Activated CD4-positive, alpha-beta T cell treated with anti-CD3 and anti-CD28 coated beads for 36 hours (primary cell): ENCODE measurements at places on chromosomes 16 and 17. TPM values are rescaled to one million over a fixed set of nuclear protein-coding genes. Genes with fewer than 3 reads are reported as not detected.

DNA sequence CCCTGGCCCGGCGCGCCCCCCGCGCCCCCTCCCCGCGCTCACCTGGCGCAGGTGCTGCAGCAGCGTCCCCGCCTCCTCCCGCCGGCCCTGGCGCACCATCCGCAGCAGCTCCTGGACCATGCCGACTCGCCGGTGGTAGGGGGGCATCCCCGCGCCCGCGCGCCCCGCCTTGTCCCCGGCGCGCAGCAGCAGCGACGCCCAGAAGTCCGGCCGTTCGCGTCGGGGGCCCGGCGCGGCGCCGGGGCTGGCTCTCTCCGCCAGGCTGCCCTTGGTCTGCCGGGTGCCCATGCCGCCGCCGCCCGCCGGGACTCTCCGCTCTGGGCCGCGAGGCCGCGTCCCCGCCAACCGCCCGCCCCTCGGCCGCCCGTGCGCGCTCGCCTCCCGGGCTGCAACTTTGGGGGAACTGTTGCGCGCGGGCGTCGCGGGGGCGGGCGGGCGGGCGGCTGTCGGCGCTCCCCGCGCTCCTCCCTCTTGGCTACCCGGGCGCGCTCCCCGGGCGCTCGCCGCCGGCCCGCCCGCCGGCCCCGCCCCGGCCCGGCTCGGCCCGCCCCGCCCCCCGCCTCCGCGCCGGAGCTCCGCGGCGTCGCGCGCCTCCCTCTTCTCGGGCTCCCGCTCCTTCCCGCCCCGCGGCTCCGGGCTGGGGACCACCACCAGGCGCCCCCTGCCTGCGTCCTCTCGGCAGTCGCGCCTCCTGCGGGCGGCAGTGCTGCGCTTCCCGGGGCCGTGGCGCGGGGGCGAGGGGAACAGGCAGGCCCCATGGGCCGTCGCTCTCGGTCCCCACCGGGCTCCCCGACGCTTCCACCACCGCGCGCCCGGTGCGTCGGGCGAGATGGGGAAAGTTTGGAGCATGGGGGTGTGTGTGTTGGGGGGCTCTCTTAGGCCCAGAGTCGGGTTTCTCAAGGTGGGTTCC is at the start of gene LRRC75A:
Gene LRRC75A, minus strand, starts transcription at position 491 of the 910 bp plus-strand sequence. Its CDS starts 203 bp downstream, at position 288.
- H3K27ac ChIP-seq, result no peak within 1 kb of the TSS
- H3K4me3 ChIP-seq, result peak within 1 kb of the TSS; percentile 66
- peaks cover 5% of the 10 kb centered on the region for H3K4me1 ChIP-seq
- peaks cover 9% of the 10 kb centered on the region for H3K27me3 ChIP-seq

Gene C17orf113
- total RNA-seq, result 0.32 TPM

DNA sequence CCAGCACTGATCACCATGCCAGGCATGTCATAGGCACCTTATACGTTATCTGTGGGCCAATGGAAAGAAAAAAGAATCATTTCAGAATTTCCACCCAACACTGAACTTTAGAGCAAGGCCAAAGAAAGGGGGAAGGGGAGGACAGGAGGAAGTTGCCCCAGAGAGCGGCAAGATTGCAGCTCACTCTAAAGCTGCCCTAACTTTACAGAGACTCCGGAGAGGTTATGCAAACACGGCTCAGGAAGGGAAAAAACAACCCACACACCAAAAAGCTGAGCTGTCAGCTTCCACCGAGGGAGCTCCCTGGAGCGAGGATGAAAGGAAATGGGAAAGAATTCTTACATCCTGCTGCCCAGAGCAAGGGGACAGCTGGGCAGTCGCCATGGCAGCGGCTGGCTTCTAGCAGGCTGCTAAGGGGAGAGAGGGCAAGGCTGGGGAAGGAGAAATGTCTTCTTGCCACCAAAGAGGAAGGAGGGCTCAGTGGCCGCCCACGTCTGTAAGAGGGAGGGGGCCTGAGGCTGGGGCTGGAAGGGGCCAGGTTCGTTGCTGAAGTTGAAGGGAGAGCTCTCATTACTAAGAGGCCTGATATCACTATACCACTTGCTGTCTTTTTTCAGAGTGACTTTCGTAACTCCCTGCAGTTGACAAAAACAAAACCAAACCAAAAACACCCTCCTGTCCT is 18.2 kb downstream of the COTL1 start:
- H3K4me1 ChIP-seq, result peaks cover 94% of the 10 kb centered on the region
- no peaks in the 10 kb centered on the region for H3K27me3 ChIP-seq
- H3K4me3 ChIP-seq, result peak overlapping the region; percentile 74

- H3K4me3 ChIP-seq, result no peak overlapping the region
- peaks cover 35% of the 10 kb centered on the region for H3K4me1 ChIP-seq
- DNase-seq, result peak; percentile 46
- H3K27ac ChIP-seq, result peak overlapping the region; percentile 19
These were observed 30.4 kb downstream of the SOCS3 start for GRCh38 chr17:78329263-78330059.

GRCh38 chr17:41977991-41978390 is 11.4 kb downstream of the CNP start:
- no peaks in the 10 kb centered on the region for H3K27me3 ChIP-seq
- peak overlapping the region; percentile 37 for H3K27ac ChIP-seq
- no peak overlapping the region for H3K4me3 ChIP-seq
- no peak for DNase-seq
- no peaks in the 10 kb centered on the region for H3K4me1 ChIP-seq

DNA sequence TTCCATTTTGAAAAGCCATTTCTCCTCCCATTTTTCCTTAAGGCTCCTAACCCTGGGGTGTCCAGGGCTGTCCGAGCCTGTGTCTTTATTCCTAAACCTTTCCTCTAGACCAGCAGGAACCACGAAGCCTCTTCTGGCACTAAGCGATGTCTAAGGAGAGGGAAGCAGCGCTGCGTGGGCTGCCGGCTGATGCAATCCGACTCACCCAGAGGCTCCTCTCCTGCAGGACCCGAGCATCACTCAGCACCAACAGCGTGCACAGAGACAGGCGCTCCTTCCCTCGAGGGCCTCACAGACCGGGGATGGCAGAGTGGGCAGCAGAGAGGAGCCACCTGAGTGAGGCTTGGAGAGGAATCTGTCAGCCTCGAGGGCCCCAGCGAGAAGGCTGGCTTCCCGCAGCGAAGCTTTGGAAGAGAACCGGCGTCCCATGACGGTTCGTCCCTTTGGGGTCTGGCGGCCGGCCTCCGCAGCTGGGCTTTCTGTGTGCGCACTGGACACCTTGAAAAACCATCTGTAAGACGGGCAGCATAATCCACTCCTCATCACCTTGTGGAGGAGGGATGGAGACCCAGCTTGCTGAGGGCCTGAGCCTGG is 174.3 kb downstream of the FOXL1 start:
- peaks cover 8% of the 10 kb centered on the region for H3K27me3 ChIP-seq
- H3K4me1 ChIP-seq, result no peaks in the 10 kb centered on the region
- H3K27ac ChIP-seq, result no peak overlapping the region

GRCh38 chr17:51630101-51630671 is 369.8 kb downstream of the UTP18 start:
- H3K27ac ChIP-seq, result no peak overlapping the region
- no peak for DNase-seq
- peaks cover 5% of the 10 kb centered on the region for H3K27me3 ChIP-seq
- no peaks in the 10 kb centered on the region for H3K36me3 ChIP-seq
- H3K4me1 ChIP-seq, result no peaks in the 10 kb centered on the region

Gene KRT14
- not detected for total RNA-seq
